ENCODE measurements at places on chromosomes 4 and X.

- DNase-seq, result no peak
Observed at GRCh38 chrX:33686105-33686504, 446.0 kb downstream of the FAM47A start.

GRCh38 chrX:39475372-39475771, 622.4 kb downstream of the BCOR start:
- no peak for DNase-seq

DNA sequence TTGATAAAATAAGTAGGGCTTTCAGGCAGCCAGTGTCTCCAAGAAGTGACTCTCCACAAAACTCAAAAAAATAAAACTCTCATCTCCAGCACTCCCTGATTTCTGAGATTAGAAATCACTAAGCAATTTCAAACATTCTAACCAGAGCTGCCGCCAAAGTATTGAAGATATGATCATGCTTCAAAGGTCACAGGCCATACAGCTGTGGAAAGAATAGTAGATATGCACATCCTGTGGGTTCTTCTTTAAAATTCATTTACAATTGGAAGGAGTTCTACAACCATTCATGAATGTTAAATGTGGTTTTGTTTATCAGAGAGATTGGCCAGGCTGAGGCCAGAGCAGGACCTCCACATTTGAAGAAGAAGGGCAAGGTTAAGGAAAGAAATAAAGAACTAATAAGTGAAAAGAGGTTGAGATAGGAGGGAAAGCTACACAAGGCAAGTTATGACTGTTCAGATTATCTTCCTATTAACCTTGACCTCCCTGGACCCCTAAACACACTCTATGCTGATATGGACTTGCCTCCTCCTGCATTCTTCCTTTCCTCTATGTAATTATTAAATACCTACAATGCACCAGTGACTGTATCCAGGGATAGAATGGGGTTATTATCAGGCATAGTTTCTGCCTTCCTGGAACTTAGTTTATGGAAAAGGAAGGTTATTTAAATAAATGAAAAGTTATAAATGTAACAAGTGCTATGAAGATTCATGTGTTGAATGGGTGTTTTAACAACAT, 56.4 kb downstream of the USP38 start:
- DNase-seq, result no peak

DNA sequence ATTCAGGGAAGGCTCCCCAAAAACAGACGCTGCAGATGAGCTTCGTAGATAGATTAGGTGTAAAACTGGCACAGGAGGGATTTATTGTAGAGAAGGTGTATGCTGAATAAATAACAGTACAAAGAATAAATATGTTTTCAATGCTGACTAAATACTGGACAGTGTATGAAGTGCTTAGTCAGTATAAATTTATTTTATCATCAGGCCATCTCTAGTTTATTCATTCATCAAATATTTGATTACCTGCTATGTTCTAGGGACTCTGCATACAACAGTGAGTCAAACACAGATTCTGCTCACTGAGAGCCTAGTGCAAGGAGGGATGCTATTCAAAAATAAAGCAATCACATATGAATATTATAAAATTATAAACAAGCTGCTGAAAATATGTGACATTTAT, 63.6 kb upstream of the TSPAN5 start:
- no peak for DNase-seq

DNA sequence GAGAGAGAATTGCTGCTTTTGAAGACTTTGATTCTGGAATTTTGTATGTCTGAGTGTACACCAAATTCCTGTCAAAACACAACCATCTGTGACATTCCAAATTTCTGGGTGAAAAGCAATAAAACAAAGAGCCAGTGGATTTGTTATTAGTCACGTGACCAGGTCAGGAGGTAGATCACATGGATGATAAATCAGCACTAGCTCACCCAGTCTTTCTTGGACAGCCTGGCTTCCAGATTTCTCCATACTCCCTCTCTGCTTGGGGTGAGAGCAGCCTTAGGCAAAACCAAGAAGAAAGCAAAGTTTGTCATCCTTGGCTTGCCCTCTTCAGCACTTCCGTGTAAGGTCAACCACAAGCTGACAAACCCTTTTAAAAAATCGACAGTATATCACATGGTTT, 194.2 kb downstream of the CLCN4 start:
- no peak for DNase-seq

DNA sequence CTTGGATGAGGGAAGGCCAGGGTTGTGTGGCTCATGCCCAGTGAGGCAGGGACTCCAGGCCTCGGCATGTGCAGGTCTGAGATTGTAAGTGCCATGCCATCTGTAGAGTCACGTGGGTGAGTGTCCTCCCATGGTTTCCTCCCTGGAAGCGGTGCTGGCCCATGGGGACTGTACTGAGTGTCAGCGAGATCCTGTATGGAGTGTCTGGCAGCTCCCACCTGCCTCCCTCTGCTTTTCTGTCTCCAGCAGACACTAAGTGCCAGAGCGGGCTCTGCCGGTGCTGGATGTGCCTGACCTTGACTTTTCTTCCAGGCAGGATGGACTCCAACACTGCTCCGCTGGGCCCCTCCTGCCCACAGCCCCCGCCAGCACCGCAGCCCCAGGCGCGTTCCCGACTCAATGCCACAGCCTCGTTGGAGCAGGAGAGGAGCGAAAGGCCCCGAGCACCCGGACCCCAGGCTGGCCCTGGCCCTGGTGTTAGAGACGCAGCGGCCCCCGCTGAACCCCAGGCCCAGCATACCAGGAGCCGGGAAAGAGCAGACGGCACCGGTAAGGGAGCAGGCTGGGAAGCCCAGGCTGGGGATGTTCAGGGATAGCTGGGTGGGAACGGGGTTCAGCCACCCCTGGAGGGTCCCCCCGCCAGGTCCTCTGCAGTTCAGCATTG, 7.6 kb downstream of the WFS1 start:
- peak; percentile 66 for DNase-seq

- DNase-seq, result no peak
Observed at GRCh38 chrX:119646515-119646914, 40.3 kb upstream of the NKRF start.

- DNase-seq, result no peak
Observed at GRCh38 chrX:119017077-119017476, 42.7 kb downstream of the LONRF3 start.

- DNase-seq, result no peak
Observed at GRCh38 chr4:65834707-65835106, 164.4 kb upstream of the EPHA5 start.

DNA sequence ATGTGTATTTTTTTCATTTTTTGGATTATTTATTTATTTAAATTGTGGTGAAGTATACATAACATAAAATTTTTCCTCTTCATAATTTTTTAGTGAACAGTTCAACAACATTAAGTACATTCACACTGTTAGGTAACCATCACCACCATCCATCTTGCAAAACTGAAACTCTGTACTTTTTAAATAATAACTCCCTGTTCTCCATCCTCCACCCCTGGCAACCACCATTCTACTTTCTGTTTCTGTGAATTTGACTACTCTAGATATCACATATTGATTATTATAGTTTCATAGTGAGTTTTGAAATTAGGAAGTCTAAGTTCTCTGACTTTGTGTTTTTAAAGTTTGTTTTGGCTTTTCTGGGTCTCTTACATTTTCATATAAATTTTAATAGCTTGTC, 89.3 kb upstream of the STX18 start:
- no peak for DNase-seq

- DNase-seq, result no peak
Observed at GRCh38 chrX:989959-990510, 222.4 kb downstream of the CRLF2 start.

- DNase-seq, result no peak
Observed at GRCh38 chr4:102612210-102612609, 111.1 kb downstream of the NFKB1 start.

- no peak for DNase-seq
Observed at GRCh38 chr4:122803788-122804208, 22.8 kb upstream of the FGF2 start.

GRCh38 chr4:70099206-70099605, 49.0 kb downstream of the HTN1 start:
- DNase-seq, result no peak

- no peak for DNase-seq
Observed at GRCh38 chr4:20317424-20317985, 65.8 kb downstream of the SLIT2 start.

DNA sequence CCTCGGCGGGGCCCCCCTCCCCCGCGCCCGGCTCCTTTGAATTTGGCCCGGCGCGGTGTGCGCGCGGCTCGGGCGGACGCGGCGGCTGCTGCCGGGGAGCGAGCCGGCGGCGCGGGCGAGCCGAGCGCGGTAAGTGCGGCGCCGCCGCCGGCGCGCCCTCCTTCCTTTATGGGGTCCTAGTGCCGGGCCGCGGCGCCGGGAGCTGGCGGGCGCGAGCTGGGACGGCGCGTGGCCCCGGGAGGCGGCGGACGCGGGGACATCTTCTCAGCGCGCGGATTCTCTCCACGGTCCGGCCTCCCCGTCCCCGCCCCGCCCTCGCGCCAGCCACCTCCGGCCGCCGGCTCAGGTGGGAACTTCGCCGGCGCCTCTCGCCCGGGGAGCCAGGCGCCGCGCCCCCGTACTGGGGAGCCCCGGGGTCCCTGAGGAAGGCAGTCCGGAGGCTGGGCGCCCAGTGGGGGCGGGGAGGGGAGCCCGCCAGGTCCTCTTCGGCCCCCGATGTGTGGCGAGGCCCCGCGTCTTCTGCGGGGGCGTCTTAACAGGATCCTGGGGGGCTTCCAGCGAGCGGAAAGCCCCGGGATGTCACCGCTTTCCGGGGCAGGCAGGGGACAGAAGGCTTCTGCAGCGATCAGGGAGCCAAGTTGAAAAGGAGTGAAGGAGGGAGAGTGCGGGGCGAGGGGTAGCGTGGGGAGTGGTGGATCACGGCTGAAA, 98.4 kb upstream of the TENM3 start:
- no peak for DNase-seq

DNA sequence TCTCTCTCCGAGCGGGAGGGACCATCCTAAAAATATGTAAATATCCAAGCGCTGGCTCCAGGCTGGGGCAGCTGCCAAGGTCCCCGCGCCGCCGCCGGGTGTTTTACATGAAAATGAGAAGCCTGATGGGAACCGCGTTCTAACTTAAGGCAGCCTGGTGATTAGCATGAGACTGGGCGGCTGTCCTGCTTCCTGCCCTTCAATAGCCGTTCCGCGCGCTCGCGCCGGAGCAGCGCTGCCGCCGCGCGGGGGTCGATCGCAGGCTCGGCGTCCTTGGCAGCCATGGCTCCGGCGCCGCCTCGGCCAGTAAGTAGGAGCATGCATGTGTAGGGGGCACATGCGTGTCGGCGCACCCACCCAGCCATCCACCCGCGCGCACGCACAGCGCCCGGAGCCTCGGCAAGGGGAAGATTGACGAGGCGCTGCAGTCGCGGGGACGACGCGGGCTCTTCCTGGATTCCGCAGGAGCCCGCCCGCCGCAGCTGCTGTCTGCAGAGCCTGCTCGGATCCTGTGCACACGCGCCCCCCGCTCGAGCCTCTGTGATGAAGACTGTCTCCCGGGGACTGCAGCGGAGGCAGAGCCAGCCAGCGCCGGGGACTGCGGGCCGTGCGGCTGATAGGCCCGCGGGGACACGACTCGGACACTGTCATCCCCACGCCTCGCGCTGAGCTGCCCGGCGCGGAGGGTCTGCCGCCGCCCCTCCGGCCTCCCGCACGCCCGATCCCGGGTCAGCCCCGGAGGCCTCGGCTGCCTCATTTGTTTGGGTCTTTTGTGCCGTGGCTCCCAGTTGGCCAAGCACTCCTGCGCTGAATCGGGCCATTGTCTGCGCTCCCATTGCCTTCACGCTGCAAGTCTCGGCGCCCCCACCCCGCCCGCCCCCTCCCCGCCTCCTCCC, 734 bp downstream of the STOX2 start:
- peak; percentile 62 for DNase-seq

DNA sequence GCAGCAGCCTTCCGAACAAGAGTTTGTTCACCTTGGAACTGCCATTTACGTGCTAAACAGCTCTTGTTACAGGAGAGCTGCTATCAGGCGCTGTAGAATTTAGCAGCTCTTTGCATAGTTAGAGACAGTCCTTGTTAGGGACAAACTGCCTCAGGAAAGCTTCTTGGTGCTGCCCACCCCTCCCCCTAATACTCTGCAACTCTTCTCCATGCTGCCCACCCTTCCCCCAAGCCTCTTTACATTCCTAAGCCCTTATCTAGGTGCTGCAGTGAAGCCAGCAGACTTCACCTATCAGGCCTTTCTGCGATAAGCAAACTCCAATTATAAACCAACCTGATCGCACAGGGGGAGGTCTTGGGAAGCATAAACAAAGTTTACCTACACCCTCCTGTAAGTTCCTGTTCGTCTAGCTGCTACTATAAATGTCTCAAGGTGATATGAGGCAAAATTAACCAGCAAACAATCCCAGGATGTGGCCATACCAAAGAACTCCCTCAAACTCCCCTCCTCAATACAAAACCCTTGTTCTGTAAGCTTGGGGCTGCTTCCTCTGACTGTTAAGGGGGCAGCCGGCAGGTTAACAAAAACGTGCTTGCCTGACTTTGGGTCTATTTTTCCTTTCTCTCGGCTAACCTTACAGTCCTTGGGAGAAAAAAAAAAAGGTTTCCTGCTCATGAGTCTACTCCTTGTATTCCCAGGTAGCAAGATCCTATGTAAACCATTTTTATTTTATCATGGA, 74.0 kb upstream of the GC start:
- DNase-seq, result no peak

GRCh38 chr4:74125029-74125428, 26.0 kb upstream of the CXCL2 start:
- DNase-seq, result no peak

- no peak for DNase-seq
Observed at GRCh38 chr4:171846232-171846631, 33.0 kb downstream of the GALNTL6 start.

DNA sequence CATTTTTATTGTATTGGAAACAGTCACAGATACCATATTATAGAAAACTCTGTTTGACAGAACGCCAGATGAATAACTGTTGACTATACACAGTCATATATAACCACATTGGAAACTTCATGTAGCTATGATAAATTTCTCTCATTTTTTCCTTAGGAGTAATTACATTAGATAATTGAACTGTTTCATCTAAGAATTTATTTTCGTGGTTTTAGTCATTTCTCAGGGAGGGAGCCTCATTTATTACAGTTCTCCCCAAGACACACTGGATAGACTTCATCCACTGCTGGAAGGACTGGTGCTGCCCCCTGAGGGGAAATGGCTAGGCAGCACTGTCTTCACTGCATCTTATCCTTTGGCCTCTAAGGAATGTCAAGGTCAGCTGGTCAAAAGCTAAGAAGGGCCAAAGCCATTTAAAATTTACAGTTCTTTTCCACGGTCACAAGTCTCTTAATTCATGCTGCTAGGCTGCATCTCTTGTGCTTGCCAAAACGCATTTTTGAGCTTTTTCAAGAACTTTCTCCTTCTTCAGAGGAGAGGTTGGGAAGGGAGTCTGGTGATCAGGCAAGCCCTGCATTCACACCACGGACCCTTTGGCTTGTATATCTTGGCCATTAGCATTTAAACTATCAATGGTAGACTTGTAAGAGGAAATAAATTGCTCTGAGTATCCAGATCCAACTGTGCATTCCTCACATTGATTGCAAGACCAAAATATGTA, 145.1 kb downstream of the CBR4 start:
- DNase-seq, result no peak

GRCh38 chr4:18568600-18568999, 547.0 kb upstream of the LCORL start:
- DNase-seq, result no peak

GRCh38 chrX:57289089-57289488, 2.6 kb downstream of the FAAH2 start:
- DNase-seq, result no peak

- DNase-seq, result no peak
Observed at GRCh38 chrX:112746812-112747595, 67.3 kb upstream of the LHFPL1 start.

- no peak for DNase-seq
Observed at GRCh38 chr4:155173371-155173770, 35.1 kb upstream of the NPY2R start.
